ENCODE measurements at places on chromosomes 3 and 15.

- peak overlapping the region; percentile 45 for H3K4me3 ChIP-seq
- no peak for DNase-seq
- no peaks in the 10 kb centered on the region for H3K36me3 ChIP-seq
These were observed 19.2 kb downstream of the P3H2 start for GRCh38 chr3:190101320-190102011.

GRCh38 chr3:69500604-69501003, 114.7 kb upstream of the FRMD4B start:
- no peak for DNase-seq
- peak overlapping the region; percentile 69 for H3K27ac ChIP-seq
- no peaks in the 10 kb centered on the region for H3K36me3 ChIP-seq
- no peaks in the 10 kb centered on the region for H3K27me3 ChIP-seq

- H3K4me1 ChIP-seq = peaks cover 11% of the 10 kb centered on the region
- no peak overlapping the region for H3K4me3 ChIP-seq
- no peaks in the 10 kb centered on the region for H3K27me3 ChIP-seq
- H3K36me3 ChIP-seq = no peaks in the 10 kb centered on the region
- DNase-seq = no peak
- H3K27ac ChIP-seq = no peak overlapping the region
These were observed 154.1 kb downstream of the ZNF609 start for GRCh38 chr15:64614519-64614918.

DNA sequence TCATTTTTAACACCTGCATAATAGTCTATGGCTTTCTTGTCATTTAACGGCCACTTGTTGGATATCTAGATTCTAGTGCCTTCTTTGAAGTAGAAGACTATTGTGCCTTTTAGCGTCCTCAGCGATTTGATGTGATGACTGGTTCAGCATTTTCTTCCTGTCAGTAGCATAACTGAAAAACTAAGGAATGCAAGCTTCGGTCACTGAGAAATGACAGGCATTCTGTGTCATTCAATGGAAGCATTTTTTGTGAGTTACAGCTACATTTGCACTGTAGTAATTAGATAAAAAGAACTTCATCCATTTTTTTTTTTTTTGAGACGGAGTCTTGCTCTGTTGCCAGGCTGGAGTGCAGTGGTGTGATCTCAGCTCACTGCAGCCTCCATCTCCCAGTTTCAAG, 10.3 kb downstream of the NEK11 start:
- no peak for DNase-seq
- H3K36me3 ChIP-seq = no peaks in the 10 kb centered on the region
- H3K27me3 ChIP-seq = no peaks in the 10 kb centered on the region
- H3K4me1 ChIP-seq = no peaks in the 10 kb centered on the region

DNA sequence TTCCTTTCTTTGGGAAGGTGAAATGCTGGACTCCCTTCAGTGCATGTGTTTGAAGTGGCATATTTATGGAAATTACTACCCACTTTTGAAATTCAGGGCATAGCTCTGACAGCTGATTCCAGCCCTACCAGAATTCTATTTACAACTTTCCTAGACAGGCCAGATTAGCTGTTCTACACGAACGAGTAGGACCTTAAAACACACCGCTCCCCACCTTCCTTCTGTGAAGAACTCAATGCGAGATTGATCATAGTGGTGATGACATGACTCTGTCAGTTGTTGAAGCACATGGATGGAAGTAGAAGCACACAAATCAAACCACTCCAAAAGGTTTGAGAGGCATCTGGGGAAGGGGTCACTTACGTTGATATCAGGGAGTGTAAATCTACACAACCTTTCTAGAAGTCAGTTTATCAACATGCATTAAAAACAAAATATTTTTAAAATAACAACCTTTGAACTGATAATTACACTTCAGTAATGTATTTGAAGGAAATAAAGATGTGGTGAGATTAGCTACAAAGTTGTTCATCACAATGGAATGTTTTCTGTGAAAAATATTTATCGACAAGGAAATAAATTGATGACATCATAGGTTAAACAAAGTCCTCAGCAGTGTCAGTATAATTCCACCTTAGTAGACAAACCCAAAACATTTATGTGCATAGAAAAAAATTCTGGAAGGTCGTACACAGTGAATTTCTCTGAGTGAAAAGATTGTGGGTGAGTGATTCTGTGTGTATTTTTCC, 29.8 kb downstream of the RARB start:
- no peak for DNase-seq
- peaks cover 13% of the 10 kb centered on the region for H3K36me3 ChIP-seq
- H3K27me3 ChIP-seq = no peaks in the 10 kb centered on the region
- peaks cover 95% of the 10 kb centered on the region for H3K4me1 ChIP-seq

- no peak overlapping the region for H3K4me3 ChIP-seq
- no peaks in the 10 kb centered on the region for H3K4me1 ChIP-seq
- no peaks in the 10 kb centered on the region for H3K36me3 ChIP-seq
- no peak for DNase-seq
These were observed 8.0 kb upstream of the THRB start for GRCh38 chr3:24502690-24503089.

GRCh38 chr3:184761075-184761841, 49.4 kb upstream of the MAGEF1 start:
- H3K4me1 ChIP-seq = peaks cover 34% of the 10 kb centered on the region
- H3K4me3 ChIP-seq = no peak overlapping the region
- no peak overlapping the region for H3K27ac ChIP-seq
- no peaks in the 10 kb centered on the region for H3K27me3 ChIP-seq

DNA sequence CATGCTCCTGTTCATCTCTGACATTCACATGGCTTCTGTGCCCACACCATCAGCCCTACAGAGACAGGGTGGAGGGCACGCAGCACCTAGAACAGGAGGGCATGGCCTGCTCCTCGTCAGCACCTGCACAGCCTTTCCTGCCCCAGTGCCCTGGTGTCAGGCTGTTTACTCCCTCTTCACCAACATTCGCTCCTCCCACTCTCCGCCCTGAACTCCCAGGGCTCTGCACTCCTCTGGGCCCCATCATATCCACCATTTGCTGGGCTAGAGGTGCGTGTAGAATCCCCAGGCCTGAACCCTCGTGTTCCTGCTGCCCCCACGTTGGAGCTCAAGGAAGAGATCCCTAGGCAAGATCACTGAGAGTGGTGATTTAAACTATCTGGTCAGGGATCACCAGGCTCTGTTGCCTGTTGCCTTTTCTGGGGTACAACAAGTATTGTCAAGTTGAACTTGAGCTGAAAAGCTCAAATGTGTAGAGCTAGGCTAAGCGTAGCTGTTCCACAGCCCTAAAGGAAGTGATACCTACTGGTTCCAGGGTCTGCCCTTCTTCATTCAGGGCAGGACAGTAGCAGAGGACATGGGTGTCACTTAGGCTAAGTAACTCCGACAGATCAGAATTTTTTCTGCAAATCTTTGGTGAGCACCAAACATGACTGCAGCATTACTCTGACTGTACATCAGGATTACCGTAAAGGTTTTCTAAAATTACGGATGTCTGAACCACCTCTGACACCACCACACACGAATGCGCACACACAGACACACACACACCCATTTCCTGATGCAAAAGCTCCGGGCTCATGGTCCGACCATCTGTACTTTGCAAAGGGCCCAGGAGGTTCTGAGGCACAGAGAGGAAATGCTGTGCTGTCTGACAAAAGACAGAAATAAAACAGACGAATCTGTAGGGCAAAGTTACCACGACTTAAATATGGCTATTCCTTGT, 43.7 kb upstream of the GNB5 start:
- H3K36me3 ChIP-seq = no peaks in the 10 kb centered on the region
- H3K27me3 ChIP-seq = no peaks in the 10 kb centered on the region
- H3K4me3 ChIP-seq = no peak overlapping the region
- H3K27ac ChIP-seq = no peak overlapping the region
- no peaks in the 10 kb centered on the region for H3K4me1 ChIP-seq

All from left ventricle myocardium inferior (tissue), 1 donor.